Hindlimb muscle (tissue), 1 donor: ENCODE measurements at places on chromosomes 16 and 17.

DNA sequence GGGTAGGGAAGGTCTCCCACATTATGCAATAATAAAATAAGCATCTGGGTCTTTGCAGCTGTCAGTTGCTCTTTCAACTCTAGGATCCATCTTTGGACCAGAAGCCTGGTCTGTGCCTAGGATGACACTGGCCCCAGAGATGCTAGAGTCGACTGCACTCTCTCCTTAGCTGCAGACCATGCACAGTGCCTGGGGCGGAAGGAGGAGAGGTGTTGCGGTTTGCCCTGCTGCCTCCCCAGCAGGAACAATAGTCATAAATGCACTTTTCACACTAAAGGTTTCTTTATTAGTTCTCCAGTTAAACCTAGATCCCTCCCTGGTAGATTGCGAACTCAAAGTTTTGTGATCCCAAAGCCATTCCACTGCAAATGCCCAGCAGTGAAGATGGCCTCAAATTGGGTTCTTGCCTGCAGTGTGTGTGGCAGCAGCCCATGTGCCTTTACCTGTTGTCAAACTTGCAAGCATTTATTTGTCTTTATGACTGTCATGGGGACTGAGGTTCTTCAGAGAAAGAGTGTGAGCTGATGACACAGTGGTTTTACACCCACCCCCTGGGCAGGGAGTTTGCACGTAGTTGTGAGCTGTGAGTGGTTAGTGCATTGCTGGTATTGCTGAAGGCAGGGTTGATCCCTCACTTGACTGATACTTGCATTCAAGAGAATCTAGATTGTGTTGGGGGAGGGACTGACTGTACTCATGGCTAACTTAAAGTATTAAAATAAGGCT is 10.3 kb downstream of the ATXN1L start:
- DNase-seq: no peak

DNA sequence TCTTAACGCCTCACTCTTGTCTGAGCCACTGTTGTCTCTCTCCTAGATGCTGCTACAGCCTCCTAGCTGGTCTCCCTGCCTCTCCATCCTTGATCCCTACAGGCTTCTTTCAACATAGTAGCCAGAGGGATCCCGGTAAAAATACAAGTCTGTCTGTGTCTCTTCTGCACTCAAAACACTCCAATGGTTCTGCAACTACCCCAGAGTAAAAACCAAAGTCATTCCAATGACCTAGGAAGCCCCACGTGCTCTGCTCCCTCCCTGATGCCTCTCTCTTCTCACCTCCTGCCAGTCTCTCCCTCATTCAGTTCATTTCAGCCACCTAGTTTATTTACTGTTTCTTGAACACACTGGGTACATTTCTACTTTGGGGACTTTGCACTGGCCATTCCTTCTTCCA is 135.2 kb downstream of the NPIPB5 start:
- DNase-seq: no peak

- no peak for DNase-seq
Observed at GRCh38 chr17:16995930-16996329, 24.0 kb upstream of the TNFRSF13B start.

DNA sequence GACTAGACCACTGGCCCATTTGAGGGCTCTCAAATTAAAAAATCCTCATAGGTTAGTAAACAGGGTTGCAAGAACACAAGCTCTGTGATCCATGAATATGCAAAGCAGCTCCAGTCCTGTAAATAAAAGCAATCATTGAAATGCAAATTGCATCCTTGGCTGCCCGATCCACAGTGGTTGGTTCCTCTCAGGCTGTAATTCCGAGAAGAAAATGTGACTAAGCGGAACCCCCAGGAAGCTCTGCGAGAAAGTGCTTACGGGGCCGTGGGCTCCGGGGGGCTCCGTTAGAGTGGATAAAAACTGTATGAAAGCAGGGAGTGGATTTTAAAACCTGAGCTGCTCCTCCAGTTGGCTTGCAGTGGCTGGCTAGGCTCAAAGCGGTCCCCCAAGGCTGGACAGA is 2.5 kb downstream of the GPRC5B start:
- DNase-seq: no peak
